ENCODE measurements at places on chromosomes 2 and 18.

DNA sequence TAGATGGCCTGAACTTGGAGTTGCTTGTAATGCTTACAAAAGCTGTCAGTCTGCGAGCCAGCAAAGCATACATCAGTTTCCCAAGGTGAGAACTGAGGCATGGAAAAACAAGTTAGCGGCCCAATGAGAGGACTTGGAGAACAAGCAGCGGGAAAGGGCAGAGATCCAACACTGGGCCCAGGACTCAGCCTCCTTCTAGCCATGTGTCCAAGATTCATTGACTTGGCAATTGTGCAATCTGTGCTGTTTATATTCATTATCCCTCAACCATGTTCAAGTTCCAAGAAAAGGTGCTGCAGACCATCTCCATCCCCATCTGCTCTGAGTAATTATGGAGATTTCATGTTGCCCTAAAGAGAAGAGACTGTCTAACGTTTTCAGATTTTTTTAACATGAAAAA, 187.4 kb downstream of the ALK start:
- DNase-seq = no peak

- no peak for DNase-seq
Measured at GRCh38 chr2:85861180-85861579, 27.6 kb downstream of the ST3GAL5 start.

DNA sequence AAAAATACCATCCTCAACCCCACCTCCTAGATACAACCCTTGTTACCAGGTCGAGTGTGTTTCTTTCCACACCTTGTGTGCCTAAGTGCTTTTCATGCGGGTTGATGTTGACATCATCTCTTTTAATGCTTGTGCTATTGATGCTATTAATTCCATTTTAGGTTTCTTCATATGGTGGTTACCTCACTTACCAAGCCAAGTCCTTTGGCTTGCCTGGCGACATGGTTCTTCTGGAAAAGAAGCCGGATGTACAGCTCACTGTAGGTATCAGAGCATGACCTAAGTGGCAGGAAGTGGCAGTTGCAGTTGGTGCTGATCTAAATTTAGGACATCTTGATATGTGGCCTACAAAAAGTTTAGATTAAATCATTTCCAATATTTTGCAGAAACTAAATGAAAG, 149.9 kb upstream of the TTC39C start:
- peak; percentile 22 for DNase-seq

DNA sequence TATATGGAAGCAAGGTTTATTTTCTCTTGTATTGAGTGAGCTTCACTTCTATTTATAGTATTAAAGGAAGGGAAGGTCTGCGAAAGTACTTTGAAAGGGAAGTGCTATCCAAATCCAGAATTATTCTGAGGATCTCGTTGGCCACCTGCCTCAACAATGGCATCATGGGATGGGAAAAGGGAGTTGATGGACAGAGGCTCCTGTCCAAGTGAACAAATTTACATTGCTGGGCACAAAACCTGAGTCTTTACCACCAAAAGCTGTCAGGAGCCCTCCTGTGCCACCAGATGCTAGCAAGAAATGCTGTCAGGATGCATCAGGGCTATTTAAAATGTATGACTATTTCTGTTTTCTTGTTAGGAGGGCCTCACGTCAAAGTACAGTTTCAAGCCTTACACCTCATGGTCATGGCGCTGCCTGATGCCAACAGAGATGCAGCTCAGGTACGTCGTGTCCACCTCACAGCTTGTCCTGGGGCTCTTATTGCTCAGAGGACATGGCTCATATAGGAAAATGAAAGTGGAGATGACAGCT, 157.3 kb downstream of the ARHGAP28 start:
- no peak for DNase-seq

GRCh38 chr2:31013301-31013700, 124.9 kb downstream of the GALNT14 start:
- no peak for DNase-seq

GRCh38 chr2:176297067-176297466, 27.8 kb downstream of the MTX2 start:
- no peak for DNase-seq

DNA sequence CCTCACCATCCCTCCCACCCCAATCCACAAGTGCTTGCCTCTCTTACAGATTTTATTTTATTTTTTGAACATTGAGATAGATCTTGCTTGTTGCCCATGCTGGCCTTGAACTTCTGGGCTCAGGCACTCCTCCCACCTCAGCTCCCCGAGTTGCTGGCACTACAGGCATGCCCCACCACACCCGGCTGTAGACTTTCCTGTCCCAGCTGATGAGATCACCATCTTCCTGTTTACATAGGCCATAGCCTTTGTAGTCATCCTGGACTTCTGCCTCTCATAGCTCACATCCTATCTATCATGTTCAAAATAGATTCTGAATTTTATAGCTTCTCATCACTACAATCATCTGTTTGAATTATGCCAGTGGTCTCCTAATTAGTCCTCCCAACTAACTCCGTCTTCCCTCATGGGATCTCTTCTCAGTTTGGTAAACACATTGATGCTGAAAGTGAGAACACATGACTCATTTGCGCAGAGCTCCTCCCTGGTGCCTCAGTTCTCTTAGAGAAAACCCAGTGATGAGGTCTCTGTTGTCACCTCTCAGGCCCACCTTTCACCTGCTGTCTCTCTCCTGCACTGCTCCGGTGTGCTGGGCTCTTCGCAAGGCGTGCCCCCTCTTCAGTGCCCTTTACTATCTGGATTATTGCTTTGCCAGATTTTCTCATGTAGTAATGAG, 243.0 kb downstream of the ZNF407 start:
- no peak for DNase-seq

- DNase-seq = no peak
Measured at GRCh38 chr2:59025157-59025757, 784.1 kb upstream of the FANCL start.

GRCh38 chr2:54384301-54385203, 71.6 kb upstream of the SPTBN1 start:
- no peak for DNase-seq

GRCh38 chr2:65458999-65459398, 26.6 kb upstream of the SPRED2 start:
- DNase-seq = no peak

DNA sequence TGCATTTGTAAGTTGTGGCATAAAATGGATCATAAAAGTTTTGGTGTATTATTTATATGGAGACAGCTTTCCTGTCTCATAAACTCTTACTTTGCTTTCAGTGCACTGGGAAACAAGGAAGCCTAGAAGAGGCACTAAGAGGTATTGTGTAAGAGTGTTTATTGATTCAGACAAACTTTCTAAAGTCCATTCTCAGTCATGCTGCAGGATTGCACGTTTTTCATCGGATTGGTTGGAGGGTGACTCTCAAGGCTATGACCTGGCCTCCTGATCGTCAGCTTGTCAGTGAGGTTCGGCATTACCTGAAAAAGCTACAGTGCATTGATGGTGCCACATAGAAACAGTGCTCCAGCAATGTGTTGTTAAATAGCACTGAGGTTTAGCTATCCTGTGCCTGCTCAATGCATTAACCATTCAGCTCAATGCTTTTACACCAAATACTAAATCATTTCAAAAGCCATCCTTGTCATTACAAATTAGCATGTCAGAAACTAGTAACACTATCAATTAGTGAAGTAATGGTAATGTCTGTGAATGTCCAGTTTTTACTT, 545.5 kb downstream of the CBLN2 start:
- no peak for DNase-seq

DNA sequence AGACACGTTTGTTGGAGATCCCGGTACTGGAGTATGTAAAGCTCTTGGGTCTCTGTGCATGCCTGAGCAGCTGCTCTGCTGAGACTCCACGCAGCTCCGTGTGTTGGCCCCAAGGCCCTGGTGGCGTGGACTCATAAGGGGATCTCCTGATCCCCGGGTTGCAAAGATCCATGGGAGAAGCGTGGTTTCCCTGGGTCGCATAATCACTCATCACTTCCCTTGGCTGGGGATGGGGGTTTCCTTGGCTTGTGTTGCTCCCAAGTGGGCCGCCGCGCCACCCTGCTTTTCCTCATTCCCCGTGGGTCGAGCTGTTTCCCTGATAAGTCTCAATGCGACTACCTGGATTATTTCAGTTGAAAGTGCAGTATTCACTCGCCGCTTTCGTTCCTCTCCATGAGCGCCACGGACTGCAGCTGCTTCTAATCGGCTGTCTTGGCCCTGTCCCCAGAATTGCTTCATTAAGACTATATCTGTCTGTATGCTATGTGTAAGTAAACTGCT, 76.0 kb downstream of the EPC2 start:
- DNase-seq = no peak

DNA sequence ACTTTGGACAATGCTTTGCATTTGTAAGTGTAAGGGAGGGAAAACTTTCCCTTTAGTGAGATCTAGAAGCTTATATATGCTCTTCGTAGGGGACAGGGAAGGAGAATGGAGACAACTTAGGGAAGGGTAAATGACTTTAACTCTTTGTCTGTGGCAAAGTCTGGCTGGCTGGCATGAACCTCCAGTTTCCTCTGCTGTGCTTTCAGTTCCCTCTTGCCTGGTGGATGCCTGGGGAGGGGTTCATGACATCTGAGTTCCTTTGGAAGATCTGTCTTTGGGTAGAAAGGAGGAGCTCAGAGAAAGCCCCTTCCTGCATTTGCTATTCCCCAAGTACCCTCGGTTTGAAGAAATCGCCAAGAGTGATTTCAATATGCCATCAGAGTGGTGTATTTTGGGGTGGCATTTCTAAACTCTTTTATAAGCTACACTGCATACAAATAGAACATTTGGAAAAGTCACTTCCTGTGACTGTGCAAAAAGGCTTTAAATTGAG, 143.6 kb downstream of the VAPA start:
- DNase-seq = no peak

DNA sequence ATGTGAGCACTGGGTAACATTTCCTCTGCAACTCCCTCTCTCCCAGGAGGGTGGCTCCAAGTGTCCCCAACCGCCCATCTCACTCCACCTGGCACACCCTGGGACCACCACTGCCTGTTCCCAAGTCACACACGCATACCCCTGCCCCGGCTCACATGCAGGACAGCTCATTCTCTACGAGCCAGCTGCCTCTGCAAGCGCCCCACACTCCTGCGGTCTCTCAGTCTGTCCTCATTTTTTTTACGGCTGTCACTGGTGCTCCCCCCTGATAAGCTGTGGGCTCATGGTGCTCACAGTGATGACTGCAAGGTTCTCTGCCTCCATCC, 30.8 kb downstream of the AFG3L2 start:
- no peak for DNase-seq

GRCh38 chr2:205946226-205946625, 139.7 kb downstream of the INO80D start:
- no peak for DNase-seq

GRCh38 chr18:56541793-56542192, 96.6 kb downstream of the TXNL1 start:
- no peak for DNase-seq

- DNase-seq = no peak
Measured at GRCh38 chr18:5463390-5463789, 80.4 kb downstream of the EPB41L3 start.

- no peak for DNase-seq
Measured at GRCh38 chr2:42652086-42652485, 83.7 kb downstream of the MTA3 start.

DNA sequence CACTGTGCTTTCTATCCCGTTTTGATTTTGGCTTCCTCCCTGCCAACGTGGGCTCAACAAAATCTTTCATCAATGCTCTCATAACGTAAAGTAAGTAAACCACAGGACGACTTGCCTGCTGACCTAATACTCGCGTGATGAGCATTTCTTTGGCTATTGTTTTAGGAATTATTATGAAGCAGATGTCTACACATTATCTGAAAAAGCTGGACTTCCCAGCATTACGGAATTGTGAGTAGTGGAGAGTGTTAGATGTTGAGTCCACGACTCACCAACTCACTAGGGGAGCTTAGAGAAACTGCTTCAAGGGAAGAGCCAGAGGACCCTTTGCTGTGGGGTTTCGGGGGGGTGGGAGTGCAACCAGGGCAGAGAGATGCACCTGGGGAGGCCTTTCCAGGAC, 21.9 kb downstream of the HJURP start:
- no peak for DNase-seq

GRCh38 chr18:36576339-36576738, 252.5 kb downstream of the TPGS2 start:
- DNase-seq = no peak

- DNase-seq = no peak
Measured at GRCh38 chr2:205034034-205034433, 488.8 kb downstream of the PARD3B start.

Measured in effector memory CD4-positive, alpha-beta T cell (primary cell).